ENCODE measurements at places on chromosomes 13 and 19.

- DNase-seq: no peak
These were observed 29.0 kb downstream of the RANBP3 start for GRCh38 chr19:5948752-5949564.

DNA sequence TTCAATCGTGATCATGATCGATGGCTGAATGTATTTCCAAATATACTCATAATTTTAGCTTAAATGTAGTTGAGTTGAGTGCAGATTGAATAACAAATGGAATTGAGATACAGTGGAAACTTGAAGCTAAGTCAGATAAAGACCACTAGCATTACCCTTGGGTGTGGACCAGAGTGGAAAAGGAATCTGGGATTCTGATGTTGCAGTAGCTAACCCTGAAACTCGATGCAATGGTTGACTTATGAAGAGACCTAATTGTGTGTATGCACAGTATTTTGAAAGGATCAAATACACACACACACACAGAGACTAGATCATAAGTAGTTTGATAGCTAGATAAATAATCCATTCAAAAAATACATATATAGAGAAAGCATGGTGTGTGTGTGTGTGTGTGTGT, 135.8 kb downstream of the RXFP2 start:
- DNase-seq: no peak

- no peak for DNase-seq
These were observed 840 bp upstream of the LILRA4 start for GRCh38 chr19:54339646-54340358.

- no peak for DNase-seq
These were observed 6.1 kb upstream of the ADGRE5 start for GRCh38 chr19:14375055-14375581.

GRCh38 chr13:36157480-36157879, 26.3 kb upstream of the DCLK1 start:
- no peak for DNase-seq

DNA sequence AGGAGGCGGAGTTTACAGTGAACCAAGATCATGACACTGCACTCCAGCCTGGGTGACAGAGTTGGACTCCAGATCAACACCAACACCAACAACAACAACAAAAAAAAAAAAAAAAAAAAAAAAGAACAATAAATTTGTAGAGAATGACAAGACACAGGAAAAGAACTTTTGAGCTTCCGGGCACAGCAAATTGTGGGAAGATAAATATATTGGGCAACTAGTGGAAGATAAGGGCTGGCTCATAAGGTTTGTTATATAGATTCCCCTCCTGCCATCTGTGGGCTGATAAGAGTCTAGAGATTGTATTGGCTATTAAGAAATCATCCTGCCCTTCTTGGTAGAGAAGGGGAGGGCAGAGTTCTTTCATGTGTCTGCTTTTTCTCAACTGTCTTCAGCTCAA, 33.1 kb upstream of the CYP2S1 start:
- no peak for DNase-seq

DNA sequence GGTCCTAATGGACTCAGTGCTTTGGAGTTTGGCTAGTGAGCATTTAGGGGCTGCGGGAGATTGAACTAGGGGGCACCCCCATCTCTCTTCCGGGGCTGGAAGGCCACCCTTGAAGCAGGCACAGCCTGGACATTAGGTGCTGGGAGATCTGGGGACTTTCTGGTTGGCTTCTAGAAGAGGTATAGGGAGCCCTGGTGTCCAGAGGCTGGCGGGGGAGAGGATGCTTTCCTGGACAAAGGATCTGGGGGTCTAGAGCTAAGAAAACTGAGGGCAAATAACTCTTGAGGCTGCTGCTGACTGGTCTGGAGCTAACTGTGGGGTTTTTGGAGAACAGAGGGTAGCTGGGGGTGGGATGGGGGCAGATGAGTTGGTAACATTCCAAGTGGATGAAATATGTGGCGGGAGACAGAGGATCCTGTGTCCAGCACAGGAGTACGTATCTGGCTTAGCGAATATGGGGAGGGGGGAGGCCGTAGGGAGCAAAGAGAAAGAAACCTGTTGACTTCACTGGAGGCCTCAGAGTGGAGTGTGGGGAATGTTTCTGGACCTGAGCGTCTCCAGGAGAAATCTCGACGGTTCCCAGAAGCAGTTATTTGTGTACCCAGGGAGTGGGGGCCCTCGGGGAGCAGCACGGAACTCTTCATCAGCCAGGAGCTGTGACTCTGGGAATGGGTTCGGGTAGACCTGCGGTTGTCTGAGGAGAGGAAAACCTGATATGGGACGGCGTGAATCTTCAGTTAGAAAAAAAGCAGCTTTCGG, 1.4 kb downstream of the HNRNPUL1 start:
- DNase-seq: peak; percentile 52

GRCh38 chr19:50705422-50706019, 14.1 kb downstream of the SHANK1 start:
- peak; percentile 79 for DNase-seq

DNA sequence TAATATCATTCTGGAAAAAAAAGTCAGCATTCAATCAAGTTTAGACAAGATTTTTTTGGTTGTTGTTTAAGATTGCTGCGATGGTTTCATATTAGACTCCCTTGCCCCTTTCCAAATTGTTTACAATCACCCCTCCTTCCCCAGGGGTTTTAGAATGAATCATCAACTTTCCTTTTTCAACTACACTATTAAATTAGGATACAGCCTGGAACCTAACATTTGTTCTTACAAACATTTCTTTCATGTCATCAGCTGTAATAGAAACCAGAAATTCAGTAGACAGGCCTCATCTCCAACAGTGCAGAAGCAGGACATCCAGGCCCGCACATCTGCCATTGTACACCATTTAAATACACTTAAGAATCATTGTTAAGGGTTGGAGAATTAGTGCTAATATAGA, 44.4 kb upstream of the WDFY2 start:
- no peak for DNase-seq

DNA sequence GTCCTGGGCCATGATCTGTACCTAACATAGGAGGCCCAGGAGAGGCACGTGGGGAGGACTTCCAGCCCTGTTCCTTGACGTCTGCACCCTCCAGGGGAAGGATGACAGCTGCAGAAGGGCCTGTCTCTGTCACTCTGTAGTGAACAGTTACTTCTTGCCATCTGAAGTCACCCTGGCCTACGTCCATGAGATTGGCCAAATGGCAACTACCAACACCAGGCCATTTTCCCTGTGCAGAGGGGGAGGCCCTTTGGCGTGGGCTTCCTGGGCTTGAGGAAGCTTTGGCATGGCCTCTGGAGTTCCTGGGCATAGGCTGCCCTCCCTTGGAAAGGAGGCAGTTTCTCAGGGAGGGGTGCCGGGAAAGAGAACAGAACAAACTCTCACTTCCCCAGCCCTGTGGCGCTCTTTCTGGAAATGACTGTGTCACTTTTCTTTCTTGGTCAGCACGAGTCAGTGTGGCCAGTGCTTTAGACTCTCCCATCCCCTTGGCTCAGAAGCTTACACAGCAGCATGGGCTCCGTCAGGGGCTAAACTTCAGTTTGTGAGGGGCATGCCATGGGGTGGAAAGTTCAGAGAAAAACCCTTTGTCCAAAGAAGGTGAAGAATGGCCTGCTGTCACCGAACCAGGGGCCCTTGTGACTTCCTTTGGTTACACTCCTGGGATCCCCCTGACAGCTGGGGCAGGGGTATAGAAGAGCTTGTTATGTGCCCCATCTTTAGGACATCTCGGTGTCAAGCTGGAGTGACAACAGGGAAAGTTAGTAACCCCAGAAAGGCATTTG, 5.3 kb downstream of the CARM1 start:
- DNase-seq: no peak

DNA sequence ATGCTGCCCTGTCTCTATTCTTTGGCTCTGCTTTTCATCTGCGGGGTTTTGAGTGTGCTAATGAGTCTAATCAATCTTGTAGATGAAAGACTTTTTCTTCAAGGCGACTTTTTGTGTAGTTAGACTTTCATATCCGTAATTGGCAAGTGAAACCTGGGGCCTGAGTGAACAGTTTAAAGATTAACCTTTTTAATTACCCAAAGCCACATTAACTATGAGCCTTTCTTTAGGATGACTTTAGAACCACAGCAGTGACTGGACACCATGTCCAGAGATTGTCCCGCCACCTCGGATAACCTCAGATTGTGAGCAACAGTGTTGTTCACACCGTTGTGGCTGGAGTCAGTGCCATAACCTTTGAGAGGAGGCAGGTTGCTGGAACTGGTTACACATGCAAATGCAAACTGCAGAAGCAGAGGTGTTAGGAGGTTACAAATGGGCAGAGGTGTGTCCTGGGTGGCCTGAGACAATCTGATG, 58.7 kb downstream of the SIAH3 start:
- no peak for DNase-seq

- DNase-seq: no peak
These were observed 21.6 kb downstream of the LSM14A start for GRCh38 chr19:34193876-34194275.

- no peak for DNase-seq
These were observed 6.1 kb downstream of the LGALS14 start for GRCh38 chr19:39710333-39710890.

- peak; percentile 68 for DNase-seq
These were observed 36.3 kb upstream of the FLT1 start for GRCh38 chr13:28531077-28531844.

GRCh38 chr13:71149498-71150363, 717.3 kb downstream of the DACH1 start:
- no peak for DNase-seq

DNA sequence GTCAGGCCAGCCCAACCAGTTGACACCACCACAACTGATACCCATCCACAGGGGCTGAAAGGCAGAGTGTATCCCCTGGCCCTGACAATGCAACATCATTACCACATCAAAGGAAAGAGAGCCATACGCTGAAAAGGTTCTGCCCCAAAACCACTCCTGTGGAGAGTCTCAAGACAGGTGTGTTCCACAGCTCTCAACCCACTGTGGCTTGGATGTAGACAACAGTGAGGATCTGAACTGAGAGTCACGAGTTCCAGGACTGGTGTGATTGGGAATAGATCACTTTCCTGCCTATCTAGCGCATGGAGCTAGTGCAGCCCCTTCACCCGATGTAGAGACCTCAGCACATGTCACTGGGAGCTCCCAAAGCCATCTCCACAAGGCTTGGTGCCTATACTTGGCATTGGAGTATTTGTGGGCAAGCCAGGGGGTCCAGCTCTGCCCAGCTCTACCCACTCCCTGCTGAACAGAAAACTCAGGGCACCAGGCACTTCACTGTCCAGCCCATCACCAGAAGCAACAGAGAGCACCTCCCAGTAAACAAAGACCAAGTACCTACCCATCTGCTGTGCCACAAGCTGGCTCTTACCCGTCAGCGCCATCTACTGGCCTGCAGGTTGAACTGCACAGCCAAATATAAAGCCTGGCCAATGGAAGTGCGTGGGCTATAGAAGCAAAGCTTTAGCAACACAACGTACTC, 579.5 kb downstream of the UQCRFS1 start:
- peak; percentile 66 for DNase-seq

- no peak for DNase-seq
These were observed 34.9 kb downstream of the DOCK9 start for GRCh38 chr13:98942997-98943396.

GRCh38 chr13:81957121-81957520, 1616.2 kb upstream of the SPRY2 start:
- no peak for DNase-seq

GRCh38 chr13:75660694-75661093, 24.6 kb downstream of the LMO7 start:
- DNase-seq: no peak

DNA sequence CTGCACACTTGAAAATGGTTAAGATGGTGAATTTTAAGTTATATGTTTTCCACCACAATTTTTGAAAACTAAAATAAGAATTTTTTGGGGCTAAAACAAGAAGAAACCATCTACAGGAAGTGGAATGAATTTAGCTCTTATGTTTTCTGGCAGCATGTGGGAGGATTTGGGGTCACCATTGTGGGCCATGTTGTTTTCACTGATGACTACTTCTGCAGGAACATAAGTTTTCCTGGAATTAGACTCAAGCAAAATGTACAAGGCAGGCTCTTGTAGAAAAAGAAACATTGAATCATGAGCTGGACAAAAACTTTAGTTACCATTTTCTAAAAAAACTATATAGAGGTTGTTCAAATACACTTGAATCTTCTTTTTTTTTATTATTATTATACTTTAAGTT, 125.3 kb upstream of the C1QTNF9B start:
- no peak for DNase-seq

DNA sequence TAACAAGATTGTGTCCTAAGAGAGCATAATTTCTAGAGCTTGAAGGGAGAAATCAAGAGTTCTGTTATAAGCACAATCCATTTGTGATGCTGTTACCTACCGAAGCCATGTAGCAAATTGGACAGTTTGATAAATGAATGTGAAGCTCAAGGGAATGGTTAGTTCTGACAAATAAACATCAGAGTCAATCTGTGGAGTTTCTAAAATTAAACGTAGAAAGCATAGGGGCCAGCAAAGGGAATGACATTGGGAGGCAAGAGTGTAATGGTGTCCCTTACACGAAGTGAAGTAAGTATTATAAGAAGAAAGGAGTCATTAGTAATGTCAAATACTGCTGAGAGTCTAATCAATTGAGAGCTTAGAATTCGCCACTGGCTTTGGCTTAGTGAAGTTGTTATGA, 200.2 kb upstream of the SLITRK1 start:
- no peak for DNase-seq

- no peak for DNase-seq
These were observed 29.9 kb upstream of the C1QTNF9 start for GRCh38 chr13:24279327-24280110.

DNA sequence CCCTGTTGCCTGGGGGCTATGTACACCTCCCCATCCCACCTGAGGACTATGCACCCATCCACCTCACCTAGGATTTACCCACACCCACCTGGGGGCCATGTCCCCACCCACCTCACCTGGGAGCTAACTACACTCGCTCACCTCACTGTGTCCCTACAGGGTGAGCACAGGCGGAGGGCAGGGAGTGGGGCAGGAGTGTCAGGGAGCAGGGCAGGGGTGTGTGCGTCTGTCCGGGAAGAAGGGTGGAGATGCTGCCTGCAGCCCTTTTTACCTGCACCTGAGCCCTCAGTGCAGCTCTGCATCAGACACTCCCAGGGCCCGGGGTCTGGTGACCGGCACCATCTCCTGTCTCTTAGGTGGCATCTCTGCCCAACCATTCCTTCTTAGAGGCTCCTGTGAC, 10.6 kb upstream of the CPAMD8 start:
- no peak for DNase-seq

Measured in COLO829 (cell line).